ENCODE measurements at places on chromosomes 13 and 19. TPM values are rescaled to one million over a fixed set of nuclear protein-coding genes. Genes with fewer than 3 reads are reported as not detected.

DNA sequence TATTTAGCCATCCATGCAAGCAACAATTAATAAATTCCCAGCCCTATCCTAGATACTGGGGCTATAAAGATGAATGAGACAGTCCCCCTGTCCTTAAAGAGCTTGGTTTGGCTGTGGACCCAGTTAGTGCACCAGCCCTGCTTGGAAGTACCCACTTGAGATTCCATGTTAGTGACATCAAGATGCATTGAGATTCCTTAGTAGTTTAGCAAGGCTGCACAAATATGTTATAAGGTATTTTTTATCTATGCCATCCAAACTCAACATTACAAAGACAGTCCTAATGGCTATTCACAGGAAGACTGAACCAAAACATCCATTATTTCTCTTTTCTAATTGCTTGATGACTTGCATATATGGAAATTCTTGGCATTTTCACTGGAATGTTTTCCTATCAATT is 48.8 kb upstream of the RAP2A start:
- no peak for DNase-seq

Gene IZUMO1
- total RNA-seq = not detected

- no peak for DNase-seq
Observed at GRCh38 chr19:51258165-51259160, 7.6 kb downstream of the SIGLECL1 start.

DNA sequence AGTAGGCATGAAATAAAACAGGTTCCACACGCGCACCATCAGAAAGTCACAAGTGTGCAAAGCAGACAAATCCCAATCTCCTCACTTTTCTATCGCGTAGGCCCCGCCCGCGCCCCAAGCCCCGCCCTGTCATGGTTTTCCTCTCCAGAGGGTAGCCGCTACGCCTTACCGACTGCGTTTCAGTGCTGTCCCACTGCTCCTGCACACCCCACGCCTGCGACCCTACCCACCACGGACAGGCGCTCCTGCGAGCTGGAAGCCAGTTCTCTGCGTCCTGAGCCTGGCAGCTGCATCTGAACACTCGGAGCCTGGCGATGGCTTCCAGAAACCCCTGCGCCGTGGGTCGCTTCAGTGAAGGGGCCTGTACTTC is 379 bp upstream of the ZNF470 start:
- no peak for DNase-seq

Gene IZUMO2
- not detected for total RNA-seq

DNA sequence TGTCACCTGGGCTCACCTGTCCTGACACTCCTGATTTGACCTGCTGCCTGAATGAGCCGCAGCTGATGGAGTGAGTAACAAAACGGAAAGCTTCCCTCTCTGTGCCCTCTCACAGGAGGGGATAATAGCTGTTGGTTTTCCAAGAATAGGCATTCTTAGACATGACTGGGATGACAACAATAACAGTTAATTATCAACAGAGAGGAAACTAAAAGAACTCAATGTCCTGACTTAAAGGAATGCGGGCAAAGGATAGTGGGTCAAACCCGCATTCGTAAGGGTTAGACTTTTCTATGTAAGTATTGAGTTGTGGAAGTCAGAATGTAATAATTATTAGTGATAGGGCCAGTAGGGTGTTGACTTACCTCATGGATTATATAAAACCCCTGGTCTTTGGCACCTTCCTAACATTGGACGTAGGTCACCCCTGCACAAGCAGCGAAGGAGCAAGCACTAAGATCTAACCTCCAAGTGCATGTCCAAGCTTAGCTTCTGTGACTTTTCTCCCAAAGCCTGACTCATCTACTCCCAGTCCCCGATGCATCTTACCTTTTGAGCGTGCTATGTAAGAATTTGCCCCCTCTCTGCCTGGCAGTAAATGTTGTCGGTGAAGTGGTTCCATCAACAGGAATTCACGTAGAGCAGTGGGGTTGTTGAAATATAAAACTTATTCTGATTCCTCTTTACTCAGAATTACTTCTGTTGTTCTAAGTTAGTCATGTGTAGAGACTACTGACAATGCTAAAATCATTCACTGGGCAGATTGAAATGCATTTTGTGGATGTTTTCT is 442.3 kb downstream of the FGF9 start:
- DNase-seq = no peak
